ENCODE measurements at places on chromosomes 2 and 18.

- DNase-seq: no peak
These were observed 7.5 kb upstream of the KDSR start for GRCh38 chr18:63374540-63374939.

DNA sequence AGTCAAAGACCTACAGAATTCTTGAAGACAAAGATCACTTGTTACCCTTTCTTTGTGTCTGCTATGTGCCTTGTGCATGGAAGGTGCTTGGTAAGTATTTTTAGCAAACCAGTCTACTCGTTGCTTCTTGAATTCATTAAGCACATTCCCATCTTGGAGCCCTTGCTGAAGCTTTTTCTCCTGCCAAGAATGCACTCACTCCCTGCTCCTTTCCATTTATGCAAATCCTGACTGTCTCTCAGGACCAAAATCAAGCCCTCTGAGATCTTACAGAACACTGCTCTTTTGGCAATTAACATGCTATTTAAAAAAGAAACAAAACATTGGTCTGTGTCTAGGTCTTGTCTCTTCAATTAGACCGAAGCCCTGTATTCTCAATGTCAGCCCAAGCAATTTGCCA, 75.8 kb downstream of the CLHC1 start:
- no peak for DNase-seq

- DNase-seq: no peak
These were observed 463.2 kb downstream of the THSD7B start for GRCh38 chr2:137228566-137228965.

- no peak for DNase-seq
These were observed 154.5 kb downstream of the AGPS start for GRCh38 chr2:177547122-177547521.

Data from eye (tissue), 1 donor.